Urinary bladder (tissue), 4 donors: ENCODE measurements at places on chromosomes 2 and 18. TPM values are rescaled to one million over a fixed set of nuclear protein-coding genes. Genes with fewer than 3 reads are reported as not detected.

Gene DSG4
- 0.26 TPM for total RNA-seq

Gene LIMS1
- total RNA-seq, result 94.1 TPM

Gene FLACC1
- total RNA-seq, result 1.3 TPM

Gene CCDC85A
- 7.1 TPM for total RNA-seq

Gene TMEM247
- total RNA-seq, result not detected

Gene GKN2
- not detected for total RNA-seq

Gene CFC1
- total RNA-seq, result not detected

Gene KCNIP3
- 6.1 TPM for total RNA-seq

Gene SERPINB4
- not detected for total RNA-seq

Gene CD302
- total RNA-seq, result 51.8 TPM

Gene KATNAL2
- total RNA-seq, result 4.4 TPM

Gene TTN
- 153 TPM for total RNA-seq

Gene ABHD1
- not detected for total RNA-seq

Gene TMEM198
- 2.0 TPM for total RNA-seq

Gene CROCC2
- total RNA-seq, result not detected
